Tibial nerve (tissue), 4 donors: ENCODE measurements at places on chromosomes 3 and 15. TPM values are rescaled to one million over a fixed set of nuclear protein-coding genes. Genes with fewer than 3 reads are reported as not detected.

DNA sequence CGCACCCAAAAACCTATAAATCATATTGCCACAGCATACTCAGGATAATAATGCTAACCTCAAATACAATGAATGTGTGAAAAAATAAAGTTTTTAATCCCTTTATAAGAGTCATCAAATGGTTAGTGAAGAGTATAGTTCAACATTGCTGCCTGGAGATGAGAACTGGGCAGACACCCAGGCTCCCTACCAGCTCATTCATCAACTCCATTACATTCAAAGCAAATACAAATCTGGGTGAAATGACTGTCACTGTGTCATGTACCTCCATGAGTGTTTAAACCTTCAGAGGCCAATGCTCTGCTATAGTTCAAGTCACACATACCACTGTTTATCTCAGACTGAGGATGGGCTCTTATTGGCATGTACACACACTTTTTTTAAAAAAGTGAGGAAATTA, 167.2 kb upstream of the KCNMB2 start:
- H3K36me3 ChIP-seq, result no peaks in the 10 kb centered on the region
- no peaks in the 10 kb centered on the region for H3K27me3 ChIP-seq
- no peaks in the 10 kb centered on the region for H3K4me1 ChIP-seq
- H3K4me3 ChIP-seq, result no peak overlapping the region

The CASR gene
- not detected for total RNA-seq

The NECTIN3 gene
- 40.2 TPM for total RNA-seq

DNA sequence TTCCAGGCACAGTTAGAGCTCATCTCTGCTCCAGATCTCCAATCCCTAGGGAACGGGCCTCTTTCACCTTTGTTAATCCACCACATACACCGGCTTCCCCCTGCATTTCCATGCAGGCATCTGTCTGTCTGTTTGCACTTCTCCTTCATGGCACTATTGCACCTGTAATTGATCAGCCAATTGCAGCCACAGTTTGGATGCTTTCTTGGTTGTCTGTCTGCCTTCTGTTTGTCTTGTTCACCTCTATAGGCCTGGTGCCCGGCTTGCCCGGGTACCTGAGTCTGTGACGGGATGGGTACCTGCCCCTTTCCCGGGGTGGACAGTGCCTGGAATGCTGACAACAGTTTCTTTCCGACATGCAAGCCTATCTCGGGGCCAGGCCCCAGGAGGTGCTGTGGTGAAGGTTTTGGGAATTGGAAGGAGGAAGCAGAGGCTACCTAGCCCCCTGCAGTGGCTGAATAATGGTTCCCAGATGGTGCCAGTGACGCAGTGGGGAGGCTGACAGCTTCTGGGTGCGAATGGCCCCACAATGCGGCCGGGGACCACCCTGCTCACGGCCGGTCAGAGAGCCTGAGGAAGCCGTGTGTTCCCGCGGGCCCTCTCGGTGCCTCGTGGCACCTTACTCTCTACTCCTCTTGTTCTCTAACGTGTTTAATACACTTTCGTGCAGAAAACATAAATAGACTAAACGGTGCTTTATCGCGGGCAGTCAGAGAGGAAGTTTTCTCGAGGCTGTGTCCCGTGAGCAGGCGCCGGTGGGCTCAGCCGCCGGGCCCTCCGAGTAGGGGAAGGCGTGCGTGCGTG, 31.3 kb upstream of the RAB6B start:
- H3K4me1 ChIP-seq, result no peaks in the 10 kb centered on the region
- peak overlapping the region; percentile 61 for H3K4me3 ChIP-seq
- no peaks in the 10 kb centered on the region for H3K27me3 ChIP-seq
- no peak overlapping the region for H3K27ac ChIP-seq

DNA sequence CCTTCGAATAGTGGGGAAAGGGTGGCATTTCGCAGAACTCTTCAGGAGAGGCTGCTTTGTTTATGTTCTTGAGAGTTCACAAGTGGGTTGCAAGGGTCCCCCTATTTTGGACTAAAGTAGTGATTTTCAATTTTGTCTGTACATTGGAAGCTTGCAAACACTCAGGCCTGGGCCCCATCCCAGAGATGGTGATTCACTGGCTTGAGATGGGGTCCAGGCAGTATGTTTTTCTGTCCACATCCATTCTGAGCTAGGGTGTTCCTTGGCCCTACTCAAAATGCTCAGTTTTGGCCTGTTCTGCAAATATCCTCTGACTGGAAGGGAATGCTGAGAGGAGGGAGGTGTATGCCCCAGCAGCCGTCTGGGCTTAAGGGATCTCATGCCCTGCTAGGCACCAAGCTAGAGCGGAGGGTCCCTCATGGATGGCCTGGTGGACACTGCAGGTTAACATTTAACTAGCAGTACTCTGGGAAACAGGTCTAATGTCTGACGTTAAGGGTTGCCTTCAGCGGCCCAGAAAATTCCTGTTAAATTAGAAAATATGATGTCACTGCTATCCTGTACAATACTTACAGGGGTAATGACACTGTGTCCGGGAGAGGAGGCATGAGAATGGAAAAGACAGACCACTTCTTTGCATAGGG, 181.4 kb downstream of the OPA1 start:
- no peak for DNase-seq
- H3K27me3 ChIP-seq, result no peaks in the 10 kb centered on the region
- H3K4me3 ChIP-seq, result no peak overlapping the region
- no peak overlapping the region for H3K27ac ChIP-seq

DNA sequence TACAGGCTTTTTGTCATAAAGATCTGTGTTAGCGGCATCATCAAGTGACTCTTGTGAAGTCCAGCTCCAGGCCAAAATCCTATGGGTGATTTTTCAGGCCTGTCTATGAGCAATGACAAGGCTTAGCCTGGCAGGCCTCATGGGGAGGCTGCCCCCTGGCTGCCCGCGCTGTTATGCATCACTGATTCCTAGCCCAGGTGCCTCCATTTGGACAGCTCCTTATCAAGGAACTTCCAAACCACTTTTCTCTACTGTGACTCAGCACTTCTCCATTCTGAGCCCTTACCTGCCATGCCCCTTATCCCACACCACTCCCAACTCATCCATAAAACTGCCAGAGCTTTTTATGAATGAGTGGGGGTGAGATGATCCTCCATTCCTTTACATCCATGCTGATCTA, 91.5 kb upstream of the C3orf80 start:
- H3K36me3 ChIP-seq, result no peaks in the 10 kb centered on the region
- no peaks in the 10 kb centered on the region for H3K27me3 ChIP-seq
- H3K4me1 ChIP-seq, result peaks cover 9% of the 10 kb centered on the region
- no peak overlapping the region for H3K4me3 ChIP-seq
- no peak overlapping the region for H3K27ac ChIP-seq
- no peak for DNase-seq

The NOX5 gene
- 2.7 TPM for total RNA-seq

GRCh38 chr3:183875411-183875810, 9.3 kb downstream of the PARL start:
- no peak overlapping the region for H3K27ac ChIP-seq
- no peaks in the 10 kb centered on the region for H3K27me3 ChIP-seq
- H3K4me1 ChIP-seq, result peaks cover 36% of the 10 kb centered on the region
- no peak overlapping the region for H3K4me3 ChIP-seq
- H3K36me3 ChIP-seq, result no peaks in the 10 kb centered on the region
- no peak for DNase-seq

DNA sequence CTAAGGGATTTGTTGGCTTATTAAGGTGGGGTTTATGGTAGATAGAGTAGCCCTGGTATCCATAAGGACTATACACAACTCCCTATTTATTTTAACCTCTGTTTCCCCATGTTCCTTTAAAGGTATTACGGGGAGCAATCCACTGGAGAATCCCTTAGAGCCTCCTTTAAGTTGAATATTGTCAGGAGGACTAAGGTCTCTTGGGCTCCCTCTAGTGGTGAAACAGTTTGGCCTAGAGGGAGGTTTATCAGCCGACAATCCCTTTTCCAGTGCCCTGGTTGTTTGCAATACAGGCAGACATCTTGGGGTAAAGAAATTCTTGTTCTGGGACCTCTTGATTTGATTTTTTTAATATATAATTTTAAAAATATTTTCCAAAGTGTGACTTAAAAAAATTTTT, 12.9 kb downstream of the OPA1 start:
- no peak overlapping the region for H3K27ac ChIP-seq
- no peaks in the 10 kb centered on the region for H3K36me3 ChIP-seq
- no peak for DNase-seq
- H3K4me1 ChIP-seq, result peaks cover 8% of the 10 kb centered on the region

GRCh38 chr15:52559022-52559421, 9.8 kb downstream of the ARPP19 start:
- H3K36me3 ChIP-seq, result peaks cover 19% of the 10 kb centered on the region
- H3K4me1 ChIP-seq, result peaks cover 25% of the 10 kb centered on the region
- H3K4me3 ChIP-seq, result no peak overlapping the region
- DNase-seq, result no peak
- H3K27ac ChIP-seq, result no peak overlapping the region
- no peaks in the 10 kb centered on the region for H3K27me3 ChIP-seq

The CAMP gene
- total RNA-seq, result 0.63 TPM

DNA sequence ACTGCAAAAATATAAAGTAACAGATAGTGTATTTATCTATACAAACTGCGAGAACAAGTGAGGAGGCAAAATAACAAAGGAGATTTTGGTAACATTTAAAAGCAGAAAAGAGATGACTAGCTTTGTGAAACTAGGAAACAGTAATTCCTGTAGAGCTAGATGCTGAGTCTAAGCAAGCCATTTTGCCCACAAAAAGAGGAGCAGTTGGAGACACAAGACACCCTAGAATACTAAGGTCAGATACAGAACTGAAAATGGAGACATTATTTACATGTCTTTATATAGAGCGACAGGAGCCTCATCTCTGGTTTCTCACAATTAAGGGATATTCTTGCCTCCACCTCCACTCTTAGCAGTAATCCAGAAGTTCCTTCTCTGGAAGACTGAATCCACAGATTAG, 732.4 kb upstream of the GBE1 start:
- no peak overlapping the region for H3K4me3 ChIP-seq
- H3K27me3 ChIP-seq, result no peaks in the 10 kb centered on the region
- no peaks in the 10 kb centered on the region for H3K36me3 ChIP-seq
- DNase-seq, result no peak

- peaks cover 8% of the 10 kb centered on the region for H3K4me1 ChIP-seq
- H3K27ac ChIP-seq, result no peak overlapping the region
- DNase-seq, result no peak
- peak overlapping the region; percentile 40 for H3K4me3 ChIP-seq
- H3K27me3 ChIP-seq, result peaks cover 18% of the 10 kb centered on the region
Observed at GRCh38 chr15:26891448-26892181, 24.8 kb downstream of the GABRA5 start.

The SKOR1 gene
- 0.66 TPM for total RNA-seq

The ERC2 gene
- total RNA-seq, result 0.90 TPM

DNA sequence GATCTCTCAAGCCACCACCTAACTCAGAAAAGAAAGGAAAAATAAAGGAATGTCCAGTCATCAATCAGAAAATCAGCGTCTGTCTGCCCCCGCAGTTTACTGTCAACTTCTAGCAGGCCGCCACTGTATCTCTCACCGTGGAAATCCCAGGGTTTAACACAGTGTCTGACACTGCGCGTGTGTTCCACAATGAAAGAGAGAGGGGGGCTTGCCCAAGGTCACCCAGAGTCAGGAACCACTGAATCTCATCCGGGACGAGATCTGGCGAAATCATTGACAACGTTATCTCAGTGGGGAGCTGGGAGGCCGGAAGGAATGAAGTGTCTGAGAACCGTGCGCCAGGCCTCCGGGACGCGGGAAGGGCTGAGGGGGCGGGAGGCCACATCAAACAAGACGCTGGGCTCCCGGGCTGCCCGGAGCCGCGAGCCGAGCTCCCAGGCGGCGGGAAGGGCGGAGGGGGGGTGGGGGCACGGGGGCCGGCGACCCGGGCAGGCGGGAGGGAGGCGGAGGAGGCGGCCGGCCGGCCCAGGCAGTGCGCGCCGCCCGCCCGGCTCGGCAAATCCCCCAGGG, 2.2 kb upstream of the HES1 start:
- no peaks in the 10 kb centered on the region for H3K27me3 ChIP-seq
- H3K27ac ChIP-seq, result peak overlapping the region; percentile 50
- H3K4me1 ChIP-seq, result peaks cover 80% of the 10 kb centered on the region
- H3K4me3 ChIP-seq, result peak overlapping the region; percentile 71
- H3K36me3 ChIP-seq, result no peaks in the 10 kb centered on the region

GRCh38 chr3:43728947-43729346, 38.2 kb downstream of the ABHD5 start:
- no peaks in the 10 kb centered on the region for H3K27me3 ChIP-seq
- H3K4me1 ChIP-seq, result peaks cover 10% of the 10 kb centered on the region
- no peaks in the 10 kb centered on the region for H3K36me3 ChIP-seq
- no peak for DNase-seq

- H3K4me1 ChIP-seq, result no peaks in the 10 kb centered on the region
- no peak overlapping the region for H3K4me3 ChIP-seq
- no peaks in the 10 kb centered on the region for H3K36me3 ChIP-seq
- DNase-seq, result no peak
- peak overlapping the region; percentile 61 for H3K27ac ChIP-seq
Observed at GRCh38 chr3:129822241-129822640, 71.3 kb downstream of the TMCC1 start.

The PLCH1 gene
- 2.1 TPM for total RNA-seq

GRCh38 chr3:72663429-72663828, 184.8 kb downstream of the SHQ1 start:
- no peak overlapping the region for H3K4me3 ChIP-seq
- H3K27me3 ChIP-seq, result no peaks in the 10 kb centered on the region
- H3K36me3 ChIP-seq, result no peaks in the 10 kb centered on the region
- no peaks in the 10 kb centered on the region for H3K4me1 ChIP-seq
- no peak for DNase-seq
- H3K27ac ChIP-seq, result no peak overlapping the region

DNA sequence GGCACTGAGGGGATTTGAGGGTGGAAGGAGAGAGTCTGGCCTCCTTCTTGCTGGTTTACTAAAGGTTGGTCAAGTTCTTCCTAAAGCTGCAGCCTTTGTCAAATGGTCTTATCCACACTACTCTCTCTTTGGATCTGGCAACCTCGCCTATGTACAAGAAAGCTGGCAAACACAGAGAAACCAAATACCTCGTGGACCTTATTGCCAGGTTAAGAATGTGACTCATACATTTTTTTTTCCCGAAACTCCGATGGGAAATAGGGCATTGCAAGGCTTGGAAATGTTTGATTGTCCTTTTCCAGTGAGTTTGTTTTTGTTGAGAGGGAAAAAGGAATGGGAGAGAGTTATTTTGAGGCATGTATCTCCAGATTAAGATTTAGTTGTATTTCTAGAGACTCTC, 13.9 kb downstream of the EOMES start:
- DNase-seq, result no peak
- peaks cover 3% of the 10 kb centered on the region for H3K4me1 ChIP-seq
- H3K36me3 ChIP-seq, result no peaks in the 10 kb centered on the region
- H3K27ac ChIP-seq, result no peak overlapping the region
- no peaks in the 10 kb centered on the region for H3K27me3 ChIP-seq

DNA sequence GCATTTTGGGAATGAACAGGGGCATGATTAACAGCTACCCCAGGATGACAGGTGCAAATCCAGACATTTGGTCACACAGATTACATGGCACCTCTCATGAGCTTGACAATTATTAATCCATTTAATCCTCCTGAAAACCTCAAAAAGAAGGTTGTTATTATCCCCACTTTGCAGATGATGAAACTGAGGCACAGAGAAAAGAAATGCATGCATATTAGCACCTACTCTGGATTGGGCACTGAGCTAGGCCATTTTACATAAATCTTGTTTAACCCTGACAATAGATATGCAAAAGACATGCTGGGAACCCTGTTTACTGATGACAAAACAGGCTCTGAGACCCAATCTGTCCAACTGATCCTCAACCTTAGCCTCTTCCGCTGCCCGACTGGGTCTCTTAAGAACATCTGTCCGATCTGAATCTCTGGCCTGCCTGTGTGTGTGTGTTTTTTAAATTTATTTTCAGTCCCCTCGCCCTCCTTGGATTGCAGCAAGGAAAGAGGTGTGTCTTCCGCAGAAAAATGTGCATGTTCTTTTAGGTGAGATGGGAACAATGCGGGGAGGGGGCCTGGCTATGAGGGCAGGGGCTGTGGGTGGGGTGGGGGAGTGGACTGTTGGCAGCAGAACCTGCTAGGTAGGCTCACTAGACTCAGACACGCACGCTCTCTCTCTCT, 162.5 kb downstream of the WNT7A start:
- DNase-seq, result no peak
- H3K27ac ChIP-seq, result no peak overlapping the region
